ENCODE measurements at places on chromosomes 5 and 9.

GRCh38 chr5:50623666-50624065 is 42.8 kb upstream of the PARP8 start:
- no peak for DNase-seq

GRCh38 chr5:157574456-157575380 is 857 bp downstream of the ADAM19 start:
- peak; percentile 48 for DNase-seq

DNA sequence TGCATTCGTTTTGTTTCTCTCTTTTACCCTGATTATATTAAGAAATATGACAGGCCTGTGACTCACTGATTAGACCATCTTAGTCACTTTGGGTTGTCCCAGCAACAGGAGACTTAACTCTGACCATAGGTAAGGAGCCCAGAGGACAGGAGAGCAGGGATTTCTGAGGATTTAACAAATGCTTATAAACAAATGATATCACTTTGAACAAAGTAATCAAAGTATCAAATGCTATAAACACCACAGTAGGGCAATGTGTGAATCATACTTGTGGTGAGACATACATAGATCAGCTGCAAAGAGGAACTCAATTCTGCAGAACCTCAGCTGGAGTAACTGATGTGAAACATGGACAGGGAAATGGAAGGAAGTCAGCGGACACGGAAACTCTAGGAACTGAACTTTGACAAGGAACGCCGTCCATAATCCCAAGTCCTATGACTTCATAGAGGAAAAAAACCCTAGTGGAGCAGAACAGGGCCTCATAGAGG is 190.6 kb upstream of the MSX2 start:
- DNase-seq = no peak

DNA sequence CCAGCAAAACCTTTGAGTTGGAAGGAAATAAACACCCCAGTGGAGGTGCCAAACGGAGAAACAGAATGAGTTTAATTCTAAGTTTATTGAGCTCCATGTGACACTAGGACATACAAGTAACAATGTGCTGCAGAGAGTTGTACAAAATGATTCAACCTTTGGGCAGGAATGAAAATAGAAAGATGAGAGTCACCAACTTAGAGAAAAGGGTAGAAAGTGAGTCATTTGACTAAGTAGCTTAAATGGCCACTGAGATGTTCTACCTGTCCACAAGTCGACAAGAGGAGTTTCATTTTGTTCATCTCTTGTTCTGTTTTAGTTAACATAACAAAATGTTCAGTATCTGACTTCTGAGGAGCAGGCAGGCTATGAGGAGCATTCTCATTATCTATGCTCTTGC is 284.7 kb downstream of the NR2F1-AS1 start:
- DNase-seq = no peak

- no peak for DNase-seq
Observed at GRCh38 chr9:95307538-95307937, 10.0 kb downstream of the FANCC start.

- DNase-seq = no peak
Observed at GRCh38 chr9:113223963-113224362, 2.6 kb downstream of the SLC31A1 start.

- DNase-seq = no peak
Observed at GRCh38 chr9:116585204-116585603, 101.9 kb upstream of the TRIM32 start.

GRCh38 chr5:78008356-78008967 is 232.3 kb upstream of the TBCA start:
- no peak for DNase-seq

DNA sequence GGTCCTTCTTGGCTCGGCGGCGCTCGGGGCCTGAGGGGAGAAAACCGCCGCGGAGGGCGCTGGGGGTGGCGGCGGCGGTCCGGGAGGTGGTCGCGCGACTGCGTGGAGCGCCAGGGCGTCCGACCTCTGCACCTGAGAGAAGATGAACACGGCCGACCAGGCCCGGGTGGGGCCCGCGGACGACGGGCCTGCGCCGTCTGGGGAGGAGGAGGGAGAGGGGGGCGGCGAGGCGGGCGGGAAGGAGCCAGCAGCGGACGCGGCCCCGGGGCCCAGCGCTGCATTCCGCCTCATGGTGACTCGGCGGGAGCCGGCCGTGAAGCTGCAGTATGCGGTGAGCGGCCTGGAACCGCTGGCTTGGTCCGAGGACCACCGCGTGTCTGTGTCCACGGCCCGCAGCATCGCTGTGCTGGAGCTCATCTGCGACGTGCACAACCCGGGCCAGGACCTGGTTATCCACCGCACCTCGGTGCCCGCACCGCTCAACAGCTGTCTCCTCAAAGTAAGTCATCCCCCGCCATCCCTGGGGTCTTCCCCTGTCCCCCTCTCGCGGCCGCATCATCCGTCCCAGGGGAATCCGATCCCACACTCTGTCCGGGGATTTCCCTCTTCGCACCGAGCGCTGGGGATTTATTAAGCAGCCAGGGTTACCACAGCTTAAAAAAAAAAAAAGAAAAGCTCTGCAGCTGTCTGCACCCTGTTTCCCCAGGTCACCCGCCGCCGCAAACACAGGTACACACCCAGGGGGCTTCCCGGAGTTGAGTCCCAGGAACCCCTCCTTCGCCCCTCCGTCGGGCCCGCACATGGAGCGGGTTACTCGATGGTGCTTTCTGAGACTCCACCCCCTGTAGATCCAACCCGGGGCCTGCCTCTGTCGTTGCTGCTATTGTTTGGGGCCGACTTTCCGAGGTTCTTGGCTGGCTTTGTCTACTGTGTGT is at the start of gene GTF3C4:
Gene GTF3C4, plus strand, starts transcription at position 8 of the 935 bp plus-strand sequence. Its CDS starts 135 bp downstream, at position 143.
- peak; percentile 38 for DNase-seq

- DNase-seq = no peak
Observed at GRCh38 chr5:169828385-169828784, 151.9 kb downstream of the INSYN2B start.

- no peak for DNase-seq
Observed at GRCh38 chr9:75529463-75529862, 361.0 kb upstream of the PCSK5 start.

DNA sequence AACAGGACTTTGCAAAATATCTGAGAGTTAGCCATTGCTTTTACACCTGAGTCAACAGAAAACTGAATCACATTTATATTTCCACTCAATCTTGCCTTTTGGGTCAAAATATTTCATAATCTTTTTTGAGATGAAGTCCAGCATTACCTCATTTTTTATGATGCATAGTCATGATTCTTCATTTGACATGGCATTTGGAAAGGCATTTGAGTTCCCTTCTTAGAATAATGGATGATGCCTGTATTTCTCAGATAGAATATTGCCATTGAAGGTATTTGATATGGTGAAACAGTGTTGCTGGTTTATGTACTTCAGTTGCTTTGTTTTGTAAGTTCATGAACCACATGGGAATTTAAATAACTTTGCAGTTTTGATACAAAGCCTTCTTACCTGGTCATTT is 180.4 kb downstream of the PRR16 start:
- DNase-seq = no peak

GRCh38 chr5:60487885-60488442 is 212.0 kb downstream of the DEPDC1B start:
- DNase-seq = no peak

DNA sequence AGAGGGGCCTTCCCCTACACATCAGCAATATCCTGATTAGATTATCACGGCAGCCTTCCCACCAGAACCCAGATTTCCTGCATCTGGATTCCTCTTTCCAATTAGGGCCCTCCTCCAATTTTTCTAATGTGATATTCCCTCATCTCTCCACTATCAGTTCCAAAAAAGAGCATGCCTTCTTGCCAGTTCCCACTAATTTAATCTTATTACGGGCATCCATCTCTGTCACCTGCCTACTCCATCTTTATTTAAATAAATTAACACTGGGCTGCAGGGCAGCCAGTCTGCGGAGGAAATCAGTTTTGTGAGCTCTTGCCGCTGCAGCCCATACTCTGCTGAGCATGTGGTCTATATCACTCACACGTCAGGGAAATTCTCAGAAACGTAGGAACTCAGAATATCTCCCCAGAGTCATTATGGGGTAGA is 16.6 kb upstream of the FBP2 start:
- DNase-seq = no peak

DNA sequence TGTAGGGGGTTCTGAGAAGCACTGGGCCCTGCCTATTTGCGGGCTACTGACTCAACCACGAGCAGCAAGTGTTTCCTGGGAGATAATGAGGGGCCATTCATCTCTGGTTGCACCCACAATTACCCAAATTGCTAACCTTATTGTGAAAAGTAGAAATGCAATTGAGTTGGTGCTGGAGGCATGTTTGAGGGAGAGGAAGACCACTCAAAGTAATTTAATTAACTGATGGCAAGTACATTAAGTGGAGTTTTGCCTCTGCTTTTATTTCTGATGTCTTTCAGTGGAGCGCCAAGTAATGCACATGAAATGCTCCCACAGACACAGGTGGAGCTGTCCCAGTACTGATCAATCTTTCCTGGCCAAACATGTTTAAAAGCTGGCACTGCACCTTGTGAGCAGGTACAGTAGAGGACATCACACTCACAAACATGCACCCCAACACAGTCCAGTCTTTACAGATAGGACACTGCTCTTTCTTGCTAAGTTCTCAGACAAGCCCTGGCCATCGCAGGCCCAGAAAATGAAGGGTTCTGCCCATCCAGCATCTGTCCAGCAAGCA is 195.4 kb downstream of the HSPA4 start:
- DNase-seq = no peak

DNA sequence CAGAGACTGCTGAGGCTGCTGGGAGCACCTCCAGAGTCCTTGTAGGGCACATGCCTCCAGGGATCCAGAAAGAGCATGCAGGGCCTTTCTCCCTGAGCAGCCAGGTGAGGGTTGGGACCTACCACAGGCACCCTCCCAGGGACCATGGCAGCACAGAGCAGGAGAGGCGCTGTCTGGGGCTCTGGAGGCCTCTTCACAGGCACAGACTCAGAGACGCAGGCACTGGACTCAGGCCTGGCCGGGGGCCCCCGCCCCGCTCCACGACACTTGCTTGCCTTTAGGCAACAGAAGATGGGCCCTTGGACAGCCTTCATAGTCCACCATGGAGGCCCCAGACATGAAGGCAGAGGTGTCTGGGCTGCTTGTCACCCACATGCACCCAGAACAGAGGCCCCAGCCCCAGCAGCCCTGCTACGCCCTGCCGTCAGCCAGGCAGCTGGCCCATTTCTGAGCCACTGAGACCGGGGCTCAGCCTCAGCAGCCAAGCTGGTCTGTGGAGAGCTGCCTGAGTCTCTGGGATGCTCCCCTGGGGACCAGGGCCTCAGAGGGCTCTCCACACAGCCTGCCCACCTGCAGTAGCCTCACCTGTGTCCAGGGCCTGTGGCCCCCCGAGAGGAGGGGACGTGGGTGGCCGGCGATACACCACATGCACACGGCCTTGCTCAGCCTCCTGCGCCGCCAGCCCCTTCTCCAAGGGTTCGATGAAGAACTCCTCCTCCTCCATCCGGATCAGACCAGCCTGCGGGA is 72.8 kb downstream of the ADAMTS2 start:
- DNase-seq = no peak

- DNase-seq = no peak
Observed at GRCh38 chr5:28310696-28311095, 1272.3 kb upstream of the CDH9 start.

DNA sequence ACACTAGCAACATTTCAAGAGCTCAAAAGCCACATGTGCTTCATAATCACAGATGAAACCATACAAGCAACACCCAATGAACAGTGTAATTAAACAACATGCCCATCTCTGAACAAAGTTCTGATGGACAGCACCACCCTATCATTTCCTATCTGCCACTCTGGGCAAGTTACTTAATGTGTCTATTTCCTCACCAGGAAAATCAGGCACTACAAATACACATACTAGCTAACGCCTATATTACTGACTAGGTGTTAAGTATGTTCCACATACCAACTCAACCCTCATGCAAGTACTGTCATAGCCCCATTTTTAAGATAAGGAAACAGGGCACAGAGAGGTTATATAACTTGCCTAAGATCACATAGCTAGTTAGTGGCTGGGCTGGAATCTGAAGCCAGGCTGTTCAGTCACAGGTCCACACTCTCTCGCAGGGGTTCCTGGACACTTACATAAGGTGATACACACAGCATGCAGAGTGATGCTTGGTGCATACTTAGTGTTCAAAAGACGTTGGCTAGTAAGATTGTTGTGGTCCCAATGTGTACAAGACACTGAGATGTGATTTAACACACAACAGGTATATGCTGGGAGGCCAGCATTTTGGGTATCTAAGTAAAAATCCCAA is 24.2 kb downstream of the CORO2A start:
- no peak for DNase-seq

GRCh38 chr5:156914371-156914737 is 48.7 kb downstream of the TIMD4 start:
- DNase-seq = no peak

DNA sequence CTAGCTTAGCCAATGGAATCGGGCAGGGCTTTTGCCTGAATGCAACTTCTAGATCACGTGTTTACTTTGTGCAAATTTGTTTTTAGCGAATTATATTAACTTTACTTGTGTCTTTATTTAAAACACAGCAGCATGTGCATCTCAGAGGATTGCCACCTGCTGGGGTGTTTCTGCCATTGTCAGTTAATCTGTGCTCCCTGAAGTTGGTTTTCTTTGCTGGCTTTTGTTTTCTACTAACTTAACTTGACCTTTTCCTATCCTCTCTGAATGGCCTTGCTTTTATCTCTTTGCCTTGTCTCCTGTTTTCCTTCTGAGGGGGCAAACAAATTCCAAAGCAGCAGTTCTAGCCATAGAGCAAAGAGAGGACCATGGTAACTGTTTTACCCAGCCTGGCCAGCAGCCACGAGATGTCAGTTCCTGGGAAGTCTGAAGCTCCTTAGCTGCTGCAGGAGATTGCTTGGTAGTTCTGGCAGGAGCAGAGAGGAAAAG is 67.6 kb downstream of the ARHGEF28 start:
- no peak for DNase-seq

- no peak for DNase-seq
Observed at GRCh38 chr9:116753389-116753788, 66.3 kb downstream of the TRIM32 start.

- no peak for DNase-seq
Observed at GRCh38 chr5:107470295-107470582, 200.5 kb downstream of the EFNA5 start.

DNA sequence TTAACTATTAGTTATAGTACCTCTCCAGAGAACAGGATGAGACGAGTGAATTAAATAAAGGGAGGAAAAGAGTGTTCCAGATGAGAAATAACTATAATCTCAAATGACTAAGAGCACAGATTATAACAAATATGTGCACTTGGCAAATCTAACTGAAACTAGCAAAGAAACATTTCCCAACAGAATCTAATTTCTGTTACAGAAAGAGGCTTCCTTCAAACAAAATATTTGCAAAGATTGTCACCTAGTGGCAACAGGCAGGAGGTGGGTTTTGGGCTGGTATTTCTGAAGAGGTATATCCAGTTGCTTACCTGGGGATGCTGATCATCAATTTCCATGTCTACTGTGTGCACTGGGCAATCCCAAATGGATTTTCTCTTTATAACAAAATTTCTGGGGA is 5.6 kb upstream of the SPDL1 start:
- DNase-seq = no peak

DNA sequence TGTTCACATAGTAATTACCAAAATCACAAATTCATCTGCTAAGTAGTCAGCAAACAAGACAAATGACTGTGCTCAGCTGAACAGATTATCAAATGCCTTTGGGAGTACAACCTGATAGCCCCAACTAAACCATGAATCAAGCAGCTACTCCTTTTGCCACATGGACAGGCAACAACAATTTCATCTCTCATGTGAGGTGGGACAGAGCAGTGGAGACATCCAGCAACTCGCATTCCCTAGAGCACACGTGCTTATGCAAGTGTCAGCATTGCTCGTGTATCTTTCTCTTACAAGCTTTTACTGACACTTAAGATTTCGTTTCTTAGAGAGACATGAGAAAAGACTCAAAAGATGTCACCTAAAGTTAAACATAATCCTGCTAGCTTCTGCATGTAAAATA is 42.7 kb upstream of the PPP2R2B start:
- no peak for DNase-seq
